ENCODE measurements at places on chromosomes 1 and 21. TPM values are rescaled to one million over a fixed set of nuclear protein-coding genes. Genes with fewer than 3 reads are reported as not detected.

GRCh38 chr1:31007462-31007991 lies 58.0 kb downstream of the PUM1 start:
- DNase-seq, result peak; percentile 25

GRCh38 chr1:17233675-17234320 lies 15.1 kb upstream of the PADI3 start:
- peak; percentile 98 for DNase-seq

DNA sequence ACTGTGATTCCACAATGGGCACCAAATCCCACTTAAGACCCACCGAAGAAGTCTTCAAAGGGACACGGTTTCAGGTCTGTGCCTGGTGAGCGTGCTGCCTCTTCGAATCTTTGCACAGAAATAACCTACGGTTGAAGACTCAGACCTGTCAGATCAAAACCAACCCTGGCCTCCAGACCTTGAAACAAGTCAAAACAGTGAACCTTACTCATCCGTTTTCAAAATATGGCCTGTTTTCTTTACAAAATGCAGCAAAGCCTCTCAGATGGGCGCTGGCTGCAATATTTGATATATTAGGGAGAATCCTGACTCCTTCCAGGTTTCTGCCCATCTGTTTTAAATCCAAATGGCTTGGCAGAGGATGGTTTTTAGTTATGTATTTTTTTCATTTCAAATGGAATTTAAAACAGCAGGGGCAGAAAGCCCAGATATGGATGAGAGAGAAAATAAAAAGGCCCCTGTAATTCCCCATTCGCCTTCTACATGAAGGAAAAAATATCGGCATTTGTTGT lies 14.0 kb downstream of the JUN start:
- DNase-seq, result no peak

DNA sequence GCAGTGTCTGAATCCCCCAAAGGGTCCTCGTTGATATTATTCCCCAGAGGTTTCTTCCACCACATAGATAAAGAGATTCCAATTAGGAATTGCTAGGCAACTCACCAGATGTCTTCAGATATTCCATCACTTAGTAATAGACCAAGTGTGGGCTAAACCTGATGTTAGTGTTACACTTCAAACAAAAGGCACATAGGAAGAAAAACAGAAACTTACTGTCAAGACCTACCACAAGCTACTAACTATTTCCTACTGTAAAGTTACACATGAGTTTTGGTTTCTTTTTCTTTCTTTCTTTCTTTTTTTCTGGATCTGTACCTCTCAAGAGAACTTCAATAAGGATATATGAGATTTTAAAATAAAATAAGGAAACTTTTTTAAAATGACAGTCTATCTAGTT lies 879.1 kb upstream of the NEGR1 start:
- DNase-seq, result no peak

DNA sequence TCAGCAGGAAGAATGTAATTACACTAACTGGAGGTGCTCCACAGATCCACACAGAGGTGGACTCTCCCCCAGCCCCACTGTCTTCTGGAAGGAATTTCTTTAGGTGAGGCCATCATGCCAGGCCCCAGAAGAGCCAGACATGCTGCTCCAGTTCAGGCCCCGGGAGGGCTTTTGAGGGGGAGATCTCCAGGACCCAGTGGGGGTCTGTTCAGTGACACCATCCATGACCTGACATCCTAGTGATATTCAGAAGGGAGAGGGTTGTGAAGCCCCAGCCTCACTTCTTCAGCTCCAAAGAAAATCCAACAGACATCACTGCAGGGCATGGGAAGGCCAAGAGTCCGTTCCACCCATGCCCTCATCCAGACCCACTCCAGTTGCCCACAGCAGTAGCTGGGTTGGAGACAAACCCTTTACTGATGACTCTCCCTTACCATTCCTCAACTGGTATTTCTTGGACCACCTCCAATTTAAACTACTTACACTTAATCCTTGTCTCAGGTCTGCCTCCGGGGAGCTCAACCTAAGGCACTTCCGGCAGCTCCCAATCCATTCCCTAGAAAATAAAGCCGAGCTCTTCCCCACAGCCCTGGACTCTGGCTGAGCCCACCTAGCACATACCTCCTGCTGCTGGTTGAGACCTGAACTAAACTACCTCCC lies 39.2 kb downstream of the CSMD2 start:
- no peak for DNase-seq

DNA sequence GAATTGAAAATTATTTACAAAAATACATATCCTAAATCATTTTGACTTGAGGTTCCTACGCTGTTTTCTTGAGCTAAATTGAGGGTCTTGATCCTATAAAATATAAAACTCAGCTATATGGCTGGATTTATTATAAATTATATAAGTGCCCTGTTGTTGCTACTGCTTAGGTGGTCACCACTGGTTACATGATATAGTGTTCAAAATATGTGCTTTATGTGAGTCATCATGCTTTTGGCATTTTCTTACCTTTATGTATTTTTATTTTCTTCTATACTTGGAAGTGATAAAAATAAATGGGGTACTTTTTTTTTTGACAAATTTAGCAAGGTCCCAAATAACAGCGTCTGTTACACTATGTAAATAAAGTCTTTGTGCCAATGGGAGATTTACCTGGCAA lies 31.1 kb upstream of the PTPRC start:
- DNase-seq, result no peak

- no peak for DNase-seq
Observed at GRCh38 chr1:213017447-213018273, 2.0 kb upstream of the ANGEL2 start.

GRCh38 chr1:10834770-10835412 lies 38.4 kb upstream of the CASZ1 start:
- no peak for DNase-seq

- DNase-seq, result no peak
Observed at GRCh38 chr1:246434335-246434734, 72.7 kb downstream of the SMYD3 start.

GRCh38 chr1:107785496-107786202 lies 179.3 kb downstream of the VAV3 start:
- DNase-seq, result no peak

GRCh38 chr1:85090225-85090624 lies 41.9 kb upstream of the MCOLN3 start:
- no peak for DNase-seq

- DNase-seq, result no peak
Observed at GRCh38 chr1:248471154-248471553, 2.0 kb upstream of the OR2T3 start.

DNA sequence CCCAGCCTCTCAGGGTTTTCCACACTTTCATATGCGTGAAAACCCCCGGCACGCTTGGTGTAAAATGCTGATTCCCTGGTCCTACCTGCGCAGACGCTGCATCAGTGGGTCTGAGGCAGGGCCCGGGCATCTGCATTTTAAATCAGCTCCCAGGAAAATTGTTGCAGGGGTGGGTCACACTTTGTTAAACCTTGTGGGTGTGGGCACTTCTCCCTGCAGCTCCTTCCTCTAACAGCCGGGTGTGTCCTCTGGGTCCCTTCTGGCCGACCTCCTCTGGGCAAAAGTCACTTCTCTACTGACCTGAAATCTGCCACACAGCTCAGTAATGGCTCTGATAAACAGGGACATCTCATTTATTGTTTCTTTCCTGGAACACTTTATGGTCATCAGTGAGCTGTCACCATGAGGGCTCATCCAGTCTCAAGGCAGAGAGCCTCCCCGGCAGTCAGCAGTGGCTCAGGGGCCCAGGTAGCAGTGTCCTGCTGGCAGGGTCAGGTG lies 52.8 kb upstream of the TMPRSS2 start:
- no peak for DNase-seq

The FMO5 gene
- 0.48 TPM for total RNA-seq

The FCAMR gene
- total RNA-seq, result not detected

The UBE2U gene
- total RNA-seq, result not detected

The SELENBP1 gene
- total RNA-seq, result 0.22 TPM

The ADGRL4 gene
- total RNA-seq, result not detected

The VANGL1 gene
- 29.9 TPM for total RNA-seq
